ENCODE measurements at places on chromosomes 6 and 20. TPM values are rescaled to one million over a fixed set of nuclear protein-coding genes. Genes with fewer than 3 reads are reported as not detected.
A peak's percentile ranks its signal among the peaks of the same experiment; 100 is the strongest.

DNA sequence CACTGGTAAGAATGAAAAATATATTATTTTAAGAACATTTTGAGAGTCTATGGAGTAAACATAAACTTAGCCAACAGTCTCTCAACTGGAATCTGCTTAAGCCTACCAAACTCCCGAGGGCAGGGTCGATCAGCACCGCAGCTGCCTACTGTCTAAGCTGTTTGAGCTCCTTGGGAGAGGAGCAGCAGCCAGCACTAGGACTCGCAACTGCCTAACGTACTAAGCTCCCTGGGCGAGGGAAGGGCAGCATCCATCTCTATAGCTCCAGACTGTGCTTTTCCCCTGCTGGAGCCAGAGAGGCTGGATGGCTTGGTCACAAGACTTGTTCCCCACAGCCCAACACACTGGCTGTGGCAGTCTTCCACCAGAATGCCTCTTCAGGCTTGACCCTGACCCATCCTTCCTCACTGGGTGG is 96.4 kb downstream of the MOXD1 start:
- DNase-seq, result no peak

DDX27 gene
- total RNA-seq, result 44.1 TPM

DNA sequence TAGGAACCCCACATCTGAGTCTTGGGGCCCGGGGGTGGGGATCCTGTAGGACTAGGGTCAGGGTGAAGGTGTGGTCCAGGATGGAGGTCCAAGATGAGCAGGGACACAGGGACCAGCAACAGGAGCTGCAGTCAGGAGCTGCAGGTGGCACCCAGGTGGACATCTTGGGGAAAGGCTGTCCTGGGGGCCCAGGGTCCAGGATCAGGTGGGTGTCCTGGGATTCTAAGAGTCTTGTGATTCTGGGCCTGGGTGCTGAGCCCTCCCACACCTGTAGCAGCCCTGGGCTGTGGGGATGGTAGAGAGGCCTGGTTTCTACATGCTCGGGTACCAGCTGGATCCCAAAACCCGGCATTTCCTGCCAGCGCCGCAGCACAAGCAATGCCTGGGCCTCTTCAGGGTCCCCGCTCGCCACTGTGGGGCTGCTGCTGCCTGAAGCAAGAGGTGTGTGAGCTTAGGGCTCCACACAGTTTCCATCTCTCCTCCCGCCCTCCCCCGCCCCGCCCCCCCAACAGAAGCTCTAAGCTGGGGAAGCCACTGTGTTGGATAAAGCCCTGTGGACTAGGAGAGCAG is 20.7 kb downstream of the ERGIC3 start:
- DNase-seq, result no peak

GRCh38 chr6:25630508-25631278 is 21.3 kb upstream of the SCGN start:
- no peak for DNase-seq

- DNase-seq, result no peak
Observed at GRCh38 chr6:138651491-138651890, 122.1 kb upstream of the CCDC28A start.

- no peak for DNase-seq
Observed at GRCh38 chr6:31129130-31129529, 8.9 kb upstream of the CDSN start.

DNA sequence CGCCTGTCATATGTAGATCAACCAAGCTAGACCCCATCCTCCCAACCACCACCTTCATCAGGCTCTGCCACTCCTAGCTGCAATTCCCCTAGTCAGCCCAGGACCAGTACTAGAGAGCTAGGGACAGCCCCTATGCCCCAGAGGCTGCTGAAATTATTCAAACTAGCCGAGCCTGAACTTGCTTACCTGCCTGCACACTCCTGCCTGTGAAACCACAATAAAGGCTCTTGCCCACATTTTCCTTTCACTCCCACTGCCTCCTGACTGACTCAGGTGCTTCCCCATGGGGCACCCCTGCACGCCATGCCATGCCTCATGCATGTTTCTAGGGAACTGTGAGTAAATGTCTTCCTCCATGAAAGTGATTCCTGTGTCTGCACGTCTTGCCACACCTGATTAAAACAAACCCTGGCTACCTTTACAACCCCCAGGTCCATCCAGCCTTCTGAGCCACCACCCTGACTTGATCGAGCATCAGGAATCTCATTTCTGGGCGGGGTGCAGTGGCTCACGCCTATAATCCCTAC is 66.5 kb upstream of the IER3 start:
- peak; percentile 65 for DNase-seq

- peak; percentile 38 for DNase-seq
Observed at GRCh38 chr6:170209354-170210025, 81.4 kb downstream of the DLL1 start.

DNA sequence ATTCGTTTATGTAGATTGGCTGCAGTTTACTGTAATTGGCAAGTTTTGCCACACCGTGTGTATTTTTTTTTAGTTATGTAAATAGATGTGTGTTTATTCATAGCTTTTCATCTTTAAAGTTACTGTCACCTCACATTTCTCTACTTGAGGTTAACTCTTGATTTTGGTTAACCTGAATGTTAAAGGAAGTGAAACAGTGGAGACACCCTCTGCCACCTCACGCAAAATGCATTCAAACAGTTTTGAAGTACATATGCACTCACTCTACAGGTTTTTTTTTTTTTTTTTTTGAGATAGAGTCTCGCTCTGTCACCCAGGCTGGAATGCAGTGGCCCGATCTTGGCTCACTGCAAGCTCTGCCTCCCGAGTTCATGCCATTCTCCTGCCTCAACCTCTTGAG is 17.7 kb downstream of the OR2A4 start:
- no peak for DNase-seq

DNA sequence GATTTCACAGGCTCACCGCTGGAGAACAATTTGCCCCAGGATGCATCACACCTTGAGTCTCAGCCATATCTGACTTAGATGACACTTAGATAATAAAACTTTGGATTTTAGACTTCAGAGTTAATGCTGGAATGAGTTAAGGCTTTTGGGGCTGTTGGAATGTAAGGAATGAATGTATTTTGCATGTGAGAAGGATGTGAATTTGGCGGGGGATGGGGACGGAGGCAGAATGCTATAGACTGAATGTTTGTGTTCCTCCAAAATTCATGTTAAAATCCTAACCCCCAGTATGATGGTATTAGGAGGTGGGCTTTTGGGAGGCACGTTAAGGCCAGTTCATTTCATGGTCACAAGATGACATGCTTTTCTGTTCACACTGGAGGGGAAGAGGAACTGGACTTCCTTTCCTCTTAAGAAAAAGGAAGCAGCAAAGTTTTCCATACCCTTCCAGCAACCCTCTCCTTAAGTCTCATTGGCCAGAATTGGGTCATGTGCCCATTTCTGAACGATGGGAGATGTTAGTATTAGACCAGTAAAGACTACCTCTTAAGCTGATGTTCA is 5.8 kb upstream of the SRXN1 start:
- DNase-seq, result peak; percentile 74

- DNase-seq, result peak; percentile 64
Observed at GRCh38 chr20:51797357-51798025, 4.8 kb downstream of the SALL4 start.

DNA sequence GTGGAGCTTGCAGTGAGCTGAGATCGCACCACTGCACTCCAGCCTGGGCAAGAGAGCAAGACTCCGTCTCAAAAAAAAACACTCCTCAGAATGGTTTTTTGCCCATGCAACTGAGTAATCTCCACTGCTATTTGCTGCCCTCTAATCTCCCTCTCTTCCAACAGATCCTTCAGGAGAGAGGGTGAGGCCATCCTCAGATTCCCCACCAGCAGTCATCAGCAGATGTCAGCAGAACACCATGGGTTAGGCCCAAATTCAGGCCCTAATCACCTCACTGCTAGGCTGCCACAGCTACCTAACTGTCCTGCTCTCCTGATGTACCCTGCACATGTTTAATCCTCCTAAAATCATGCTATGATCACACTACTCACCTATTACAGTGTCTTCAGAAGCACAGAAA is 63.2 kb upstream of the BEND6 start:
- DNase-seq, result peak; percentile 66

C6orf15 gene
- not detected for total RNA-seq

DNA sequence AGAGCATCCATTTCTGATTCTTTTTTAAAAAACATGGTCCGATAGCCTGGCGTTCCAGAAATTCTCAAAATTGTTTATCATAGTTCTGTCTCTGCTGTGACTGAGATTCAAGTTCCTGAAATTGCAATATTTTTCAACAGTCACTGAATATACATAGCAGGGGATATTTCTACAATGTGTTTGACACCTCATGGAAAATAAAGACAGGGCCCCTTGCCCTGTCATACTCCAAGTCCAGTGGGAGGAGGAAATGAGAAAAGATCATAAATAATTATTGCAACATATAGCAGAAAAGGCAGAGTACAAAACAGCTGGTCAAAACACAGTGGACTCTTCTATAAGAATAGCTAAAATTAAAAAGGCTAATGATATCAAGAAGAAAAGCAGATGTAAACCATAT is 234.8 kb upstream of the SPTLC3 start:
- DNase-seq, result no peak

DNA sequence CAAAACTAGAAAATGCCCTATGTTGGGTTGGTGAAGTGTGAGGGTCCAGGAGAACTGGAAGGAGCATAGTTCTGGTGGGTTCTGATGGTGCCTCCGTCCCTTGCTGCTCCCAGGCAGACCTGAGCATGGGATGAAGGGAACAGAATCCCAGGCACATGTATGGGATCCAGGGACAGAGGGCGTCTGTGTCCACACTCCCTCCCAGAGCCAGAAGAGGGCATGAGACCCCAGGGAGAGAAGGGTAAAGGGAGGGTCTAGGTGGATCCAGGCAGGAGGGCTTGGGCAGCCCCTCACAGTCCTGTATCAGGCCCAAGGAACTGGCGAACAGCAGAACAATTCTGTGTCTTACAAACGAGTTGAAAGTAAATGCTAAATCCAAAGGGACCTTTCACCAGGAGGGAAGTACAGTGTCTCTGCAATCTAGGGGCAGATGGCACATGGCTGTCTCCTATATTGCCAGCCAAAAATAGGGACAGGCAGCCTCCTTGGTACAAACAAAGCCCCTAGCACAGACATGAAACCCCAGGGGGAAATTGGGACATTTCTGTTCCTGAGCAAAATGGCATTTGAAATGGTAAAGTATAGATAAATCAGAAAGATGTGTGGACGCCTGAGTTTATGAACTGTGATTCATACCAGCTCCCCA is 2.5 kb upstream of the BPIFA1 start:
- peak; percentile 83 for DNase-seq

Data from endodermal cell (in vitro differentiated cells).